ENCODE measurements at places on chromosomes 6 and 20.

DNA sequence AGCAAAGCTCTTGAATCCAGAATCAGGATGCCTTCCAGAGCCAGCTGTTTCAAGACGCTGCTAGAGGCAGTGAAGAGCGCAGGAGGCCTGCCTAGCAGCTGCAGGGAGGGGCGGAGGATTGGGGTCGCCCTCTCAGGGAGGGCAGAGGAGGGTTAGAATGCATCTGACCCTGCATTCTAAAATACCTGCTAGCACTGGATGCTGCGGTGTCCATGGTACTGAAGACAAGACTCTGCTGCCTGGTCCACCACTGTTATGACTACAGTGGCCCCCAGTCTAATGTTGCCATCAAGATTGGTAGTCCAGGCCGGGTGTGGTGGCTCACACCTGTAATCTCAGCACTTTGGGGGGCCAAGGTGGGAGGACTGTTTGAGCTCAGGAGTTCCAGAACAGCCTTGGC, 193.7 kb upstream of the PROKR2 start:
- DNase-seq: no peak

- no peak for DNase-seq
Observed at GRCh38 chr6:18349386-18349785, 37.8 kb upstream of the RNF144B start.

DNA sequence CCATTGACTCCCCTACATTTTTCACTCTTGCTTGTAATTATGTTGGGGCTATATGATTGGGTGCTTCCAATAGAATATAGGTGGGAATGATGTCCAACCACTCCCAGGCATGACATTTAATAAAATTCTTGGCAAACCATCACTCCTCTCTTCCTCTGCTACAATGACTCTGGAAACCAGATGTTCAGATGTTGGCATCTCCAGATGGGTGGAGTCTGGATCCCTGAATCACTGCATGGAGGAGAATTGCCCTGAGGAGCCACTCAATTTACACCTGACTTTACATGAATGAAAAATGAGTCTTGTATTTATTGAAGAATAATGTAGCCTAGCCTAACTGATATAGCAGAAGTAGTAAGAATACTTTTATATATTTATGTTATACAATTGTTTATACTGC, 306.7 kb upstream of the SUPT3H start:
- no peak for DNase-seq

DNA sequence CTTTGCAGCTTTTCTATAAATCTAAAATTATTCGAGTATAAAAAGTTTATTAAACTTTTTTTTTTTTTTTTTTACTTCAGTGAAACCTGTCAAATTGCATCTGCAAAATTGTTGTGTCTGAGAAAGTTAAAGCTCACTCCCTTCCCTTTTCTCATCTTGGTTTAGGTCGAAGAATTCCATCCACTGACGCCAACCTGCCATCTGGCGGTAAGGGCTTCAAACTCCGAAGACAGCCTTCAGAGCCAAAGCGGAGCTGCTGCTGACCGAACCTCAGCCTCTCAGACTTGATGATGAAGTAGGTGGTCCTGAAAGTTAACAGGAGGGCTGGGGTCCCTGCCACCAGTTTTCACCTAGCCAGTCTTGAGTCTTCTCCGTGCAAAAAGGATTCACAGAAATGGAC, 29.6 kb upstream of the VAPB start:
- no peak for DNase-seq

GRCh38 chr6:104656235-104656634, 203.5 kb downstream of the HACE1 start:
- no peak for DNase-seq

DNA sequence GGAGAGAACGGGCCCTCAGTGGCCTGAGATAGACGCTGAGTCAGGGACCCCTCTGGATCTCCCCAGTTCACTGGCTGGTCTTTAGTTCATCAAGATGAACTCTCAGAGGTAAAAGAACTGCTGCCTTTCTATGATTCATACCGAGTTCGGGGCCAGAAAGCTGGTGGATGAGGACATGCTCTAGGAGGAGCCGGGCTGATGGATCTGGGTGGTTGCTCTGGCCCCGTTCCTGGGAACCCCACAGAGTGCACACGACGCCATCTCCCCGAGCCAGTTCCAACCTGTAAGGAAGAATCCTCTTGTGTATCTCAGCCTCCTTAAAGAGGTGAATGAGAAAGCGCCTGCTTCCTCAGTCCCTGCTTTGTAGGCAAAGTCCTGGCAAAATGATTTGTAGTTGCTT, 142.6 kb upstream of the PDE10A start:
- no peak for DNase-seq
